ENCODE measurements at places on chromosomes 1 and 21.

- no peak for DNase-seq
- H3K4me1 ChIP-seq = peaks cover 96% of the 10 kb centered on the region
- no peaks in the 10 kb centered on the region for H3K27me3 ChIP-seq
Measured at GRCh38 chr1:41674522-41674921, 190.0 kb upstream of the EDN2 start.

DNA sequence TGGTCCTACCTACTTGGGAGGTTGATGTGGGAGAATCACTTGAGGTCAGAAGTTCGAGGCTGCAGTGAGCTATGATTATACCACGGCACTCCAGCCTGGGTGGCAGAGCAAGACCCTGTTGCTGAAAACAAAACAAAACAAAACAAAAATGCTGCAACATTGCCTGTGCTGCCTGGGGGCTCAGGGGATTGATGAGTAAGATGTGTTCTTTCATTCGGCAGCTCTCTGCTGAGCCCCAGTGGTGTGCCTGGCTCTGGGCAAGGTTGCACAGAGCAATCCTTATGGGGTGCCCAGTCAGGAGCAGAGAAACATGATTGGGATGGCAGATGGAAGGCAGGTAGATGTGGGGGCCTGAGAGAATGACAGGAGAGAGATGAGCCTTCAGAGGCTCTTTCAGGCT is 28.6 kb upstream of the KDM4A start:
- H3K36me3 ChIP-seq = no peaks in the 10 kb centered on the region
- H3K4me1 ChIP-seq = no peaks in the 10 kb centered on the region
- no peak overlapping the region for H3K27ac ChIP-seq
- no peaks in the 10 kb centered on the region for H3K27me3 ChIP-seq

DNA sequence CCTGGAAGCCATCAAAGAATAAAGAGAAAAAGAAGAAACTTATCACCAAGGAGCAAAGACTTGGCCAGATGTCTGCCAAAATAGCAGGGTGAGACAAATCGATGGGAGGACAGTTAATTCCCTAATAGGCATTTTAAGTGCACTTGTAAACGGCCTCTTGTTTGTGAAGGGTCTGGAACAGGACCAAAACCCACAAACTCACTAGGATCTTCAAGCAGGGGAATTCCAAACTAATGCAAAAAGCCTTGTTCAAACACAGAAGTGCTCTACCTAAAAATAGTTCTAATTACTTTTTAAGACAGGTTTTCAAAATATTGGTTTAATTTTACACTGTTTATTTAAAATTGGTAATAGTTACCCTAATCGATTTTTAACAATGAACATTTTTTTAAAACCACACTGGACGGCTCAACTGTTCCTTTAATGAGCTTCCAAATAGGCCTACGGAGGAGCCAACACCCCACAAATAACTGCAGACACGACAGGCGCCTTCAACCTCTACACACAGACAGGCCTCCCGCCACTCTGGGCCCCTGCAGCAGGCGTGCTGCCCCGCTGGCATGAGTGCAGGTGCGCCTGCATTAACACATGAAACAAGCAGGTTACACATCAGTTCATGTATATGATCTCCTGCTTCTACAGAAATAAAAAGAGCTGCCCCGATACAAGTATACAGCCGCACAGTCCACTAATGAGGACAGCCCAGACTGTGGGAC is 15.8 kb downstream of the UBE2G2 start:
- H3K27me3 ChIP-seq = no peaks in the 10 kb centered on the region
- no peak for DNase-seq
- no peak overlapping the region for H3K4me3 ChIP-seq
- no peak overlapping the region for H3K27ac ChIP-seq
- peaks cover 27% of the 10 kb centered on the region for H3K4me1 ChIP-seq
- peaks cover 10% of the 10 kb centered on the region for H3K36me3 ChIP-seq

- peak; percentile 58 for DNase-seq
- peaks cover 43% of the 10 kb centered on the region for H3K27me3 ChIP-seq
- peak within 1 kb of the TSS; percentile 60 for H3K4me3 ChIP-seq
- H3K27ac ChIP-seq = no peak within 1 kb of the TSS
Measured at GRCh38 chr1:17119076-17119772, at the start of gene PADI2. PADI2 (minus strand) TSS chr1:17119451; CDS start chr1:17119371, 80 bp downstream.

DNA sequence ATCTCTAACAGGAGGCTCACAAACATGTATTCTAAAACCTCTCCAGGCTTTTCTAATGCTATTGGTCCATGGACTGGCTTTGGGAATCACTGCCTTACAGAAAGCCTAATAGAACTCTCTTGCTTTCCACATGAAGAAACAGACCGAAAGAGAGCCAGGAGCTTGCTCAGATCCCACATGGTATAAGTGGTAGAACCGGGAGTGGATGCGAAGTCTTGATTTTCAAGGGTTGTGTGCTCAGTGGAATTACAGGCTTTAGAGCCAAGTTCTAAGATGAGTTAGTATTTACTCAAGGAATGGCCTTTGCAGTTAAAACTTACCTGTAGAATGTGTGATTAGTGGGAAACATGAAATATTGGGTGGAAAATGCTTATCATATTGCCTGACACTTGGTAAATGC is 54.3 kb upstream of the HSD17B7 start:
- H3K27ac ChIP-seq = no peak overlapping the region
- no peaks in the 10 kb centered on the region for H3K27me3 ChIP-seq
- no peaks in the 10 kb centered on the region for H3K36me3 ChIP-seq
- H3K4me1 ChIP-seq = no peaks in the 10 kb centered on the region

- H3K4me1 ChIP-seq = peaks cover 19% of the 10 kb centered on the region
- H3K27me3 ChIP-seq = peaks cover 43% of the 10 kb centered on the region
- H3K4me3 ChIP-seq = no peak overlapping the region
Measured at GRCh38 chr1:85289848-85290335, 13.5 kb upstream of the BCL10 start.

GRCh38 chr1:27342391-27342777 is 562 bp downstream of the SYTL1 start:
- H3K4me1 ChIP-seq = peaks cover 50% of the 10 kb centered on the region
- H3K27ac ChIP-seq = peak overlapping the region; percentile 36
- peaks cover 7% of the 10 kb centered on the region for H3K36me3 ChIP-seq

DNA sequence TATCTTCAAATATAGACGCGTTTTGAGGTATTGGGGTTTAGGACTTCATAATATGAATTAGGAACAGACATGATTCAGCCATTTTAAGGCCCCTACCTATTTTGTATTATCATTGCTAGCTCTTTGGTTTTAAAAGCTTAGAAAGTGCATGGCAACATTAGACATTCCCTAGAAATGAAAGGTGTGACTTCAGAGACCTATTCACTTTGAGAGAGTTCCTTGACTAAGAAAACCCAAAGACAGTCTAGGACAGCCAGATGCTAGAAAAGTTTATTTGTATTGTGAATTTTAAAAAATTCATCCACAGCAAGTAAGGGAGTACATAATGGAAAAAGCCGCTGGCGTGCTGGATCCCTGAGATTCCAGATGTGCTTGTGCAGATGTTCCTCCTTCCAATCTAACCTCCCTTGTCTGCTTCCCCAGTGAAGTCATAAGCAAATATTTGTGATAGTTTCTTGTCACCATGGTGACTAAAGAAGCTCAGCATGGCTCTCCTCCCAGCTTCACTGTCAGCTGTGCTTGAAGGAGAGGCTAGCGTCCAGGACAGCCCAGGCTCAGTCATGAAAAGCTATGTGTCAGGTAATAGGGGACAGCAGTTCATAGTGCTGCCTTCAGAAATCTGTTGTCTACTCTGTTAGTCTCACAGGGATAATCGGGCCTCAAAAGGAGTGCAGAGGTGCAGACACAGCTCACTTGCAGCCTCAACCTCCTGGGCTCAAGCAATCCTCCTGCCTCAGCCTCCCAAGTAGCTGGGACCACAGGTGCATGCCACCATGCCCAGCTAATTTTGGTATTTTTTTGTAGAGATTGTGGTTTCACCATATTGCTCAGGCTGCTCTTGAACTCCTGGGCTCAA is 34.8 kb downstream of the KPNA6 start:
- DNase-seq = no peak
- peaks cover 2% of the 10 kb centered on the region for H3K36me3 ChIP-seq
- H3K4me1 ChIP-seq = peaks cover 74% of the 10 kb centered on the region
- no peak overlapping the region for H3K4me3 ChIP-seq
- no peak overlapping the region for H3K27ac ChIP-seq

DNA sequence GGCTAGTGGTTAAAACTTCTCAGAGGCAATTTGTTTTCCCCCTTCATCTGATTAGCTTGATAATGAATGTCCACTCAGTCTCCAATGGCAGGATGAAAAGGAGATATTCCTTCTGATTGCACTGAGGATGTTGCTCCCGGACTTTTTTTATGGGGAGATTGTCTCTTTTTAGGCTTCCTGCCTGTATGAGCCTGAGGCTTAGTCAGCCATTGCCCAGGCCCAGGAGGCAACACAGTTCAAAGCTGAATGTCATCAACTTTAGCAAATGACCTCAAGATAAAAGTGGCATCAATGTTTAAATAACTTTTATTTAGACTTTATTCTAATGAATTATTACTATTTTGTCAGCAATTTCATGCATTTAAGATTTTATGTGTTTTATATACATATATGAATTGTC is 162.9 kb upstream of the PTBP2 start:
- H3K4me3 ChIP-seq = no peak overlapping the region
- no peaks in the 10 kb centered on the region for H3K27me3 ChIP-seq
- no peak overlapping the region for H3K27ac ChIP-seq
- DNase-seq = no peak
- H3K4me1 ChIP-seq = no peaks in the 10 kb centered on the region
- H3K36me3 ChIP-seq = no peaks in the 10 kb centered on the region

- no peaks in the 10 kb centered on the region for H3K4me1 ChIP-seq
- no peak overlapping the region for H3K4me3 ChIP-seq
- peaks cover 21% of the 10 kb centered on the region for H3K36me3 ChIP-seq
- DNase-seq = no peak
- H3K27ac ChIP-seq = no peak overlapping the region
Measured at GRCh38 chr1:230992100-230992774, 13.3 kb downstream of the ARV1 start.

- H3K36me3 ChIP-seq = no peaks in the 10 kb centered on the region
- peaks cover 60% of the 10 kb centered on the region for H3K27me3 ChIP-seq
- no peak overlapping the region for H3K4me3 ChIP-seq
- peaks cover 4% of the 10 kb centered on the region for H3K4me1 ChIP-seq
- no peak overlapping the region for H3K27ac ChIP-seq
Measured at GRCh38 chr1:93990010-93990409, 80.8 kb upstream of the GCLM start.

DNA sequence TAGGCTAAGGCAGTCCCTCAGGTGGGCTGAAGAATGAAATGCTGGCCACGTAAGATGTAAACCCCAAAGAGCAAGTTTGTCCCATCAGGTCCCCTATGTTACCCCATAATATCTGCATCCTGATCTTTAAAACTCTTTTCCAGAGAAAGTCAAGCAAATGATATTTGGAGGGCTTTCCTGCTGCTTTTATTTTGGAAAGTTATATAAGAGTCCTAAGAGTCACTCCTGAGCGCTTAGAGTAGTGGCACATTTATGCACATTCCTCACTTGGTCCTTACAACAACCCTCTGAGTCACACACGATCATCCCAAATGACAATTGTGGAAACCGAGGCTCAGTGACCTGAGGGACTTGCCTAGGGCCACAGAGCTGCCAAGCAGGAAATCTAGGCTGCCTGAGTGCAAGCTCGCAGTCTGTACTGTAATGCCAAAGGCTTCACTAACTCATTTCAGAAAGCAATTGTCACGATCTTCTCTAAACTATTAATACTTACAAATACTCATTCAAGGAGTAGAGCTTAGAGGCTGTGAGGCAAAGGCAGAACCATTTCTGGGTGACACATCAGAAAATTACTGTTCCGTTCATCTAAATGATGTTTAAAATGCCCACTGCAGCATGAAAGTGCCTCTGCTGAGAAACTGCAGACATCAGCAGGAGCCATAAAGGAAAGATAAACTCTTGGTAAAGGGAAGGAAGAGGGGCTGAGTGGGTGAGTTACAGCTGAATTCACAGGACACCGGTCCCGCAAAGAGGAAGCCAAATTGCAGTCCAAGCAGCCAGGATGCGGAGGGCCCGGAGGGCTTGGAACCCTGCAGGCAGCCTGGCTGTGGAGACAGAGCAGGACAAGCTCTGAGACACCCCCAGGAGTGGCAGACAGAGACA is 30.8 kb downstream of the CAPZB start:
- peaks cover 94% of the 10 kb centered on the region for H3K4me1 ChIP-seq
- peak overlapping the region; percentile 68 for H3K4me3 ChIP-seq
- DNase-seq = no peak
- peaks cover 8% of the 10 kb centered on the region for H3K36me3 ChIP-seq

GRCh38 chr1:76105372-76105771 is 30.8 kb downstream of the ST6GALNAC3 start:
- no peaks in the 10 kb centered on the region for H3K36me3 ChIP-seq
- no peak for DNase-seq
- H3K27me3 ChIP-seq = peaks cover under 1% of the 10 kb centered on the region
- H3K27ac ChIP-seq = no peak overlapping the region

- H3K36me3 ChIP-seq = no peaks in the 10 kb centered on the region
- no peak overlapping the region for H3K4me3 ChIP-seq
- H3K27me3 ChIP-seq = no peaks in the 10 kb centered on the region
Measured at GRCh38 chr1:33050221-33051076, 13.8 kb upstream of the AK2 start.

GRCh38 chr1:7940745-7941436 is at the start of gene TNFRSF9:
TNFRSF9 (minus strand) TSS chr1:7940839; CDS start chr1:7939994, 845 bp downstream.
- H3K36me3 ChIP-seq = peaks cover 10% of the 10 kb centered on the region
- DNase-seq = peak; percentile 88
- peaks cover 24% of the 10 kb centered on the region for H3K27me3 ChIP-seq
- peaks cover 61% of the 10 kb centered on the region for H3K4me1 ChIP-seq
- peak within 1 kb of the TSS; percentile 93 for H3K27ac ChIP-seq

GRCh38 chr1:246364415-246364941 is 142.6 kb downstream of the SMYD3 start:
- DNase-seq = peak; percentile 12
- peaks cover 23% of the 10 kb centered on the region for H3K4me1 ChIP-seq
- no peaks in the 10 kb centered on the region for H3K27me3 ChIP-seq
- peaks cover 8% of the 10 kb centered on the region for H3K36me3 ChIP-seq

GRCh38 chr1:1305300-1306069 is 2.2 kb downstream of the ACAP3 start:
- no peaks in the 10 kb centered on the region for H3K36me3 ChIP-seq
- no peak overlapping the region for H3K27ac ChIP-seq
- peak; percentile 71 for DNase-seq
- H3K4me3 ChIP-seq = peak overlapping the region; percentile 92
- no peaks in the 10 kb centered on the region for H3K27me3 ChIP-seq

- no peaks in the 10 kb centered on the region for H3K36me3 ChIP-seq
- DNase-seq = no peak
- H3K4me3 ChIP-seq = no peak overlapping the region
Measured at GRCh38 chr1:94793296-94793656, 26.9 kb upstream of the SLC44A3 start.
